ENCODE measurements at places on chromosomes 3 and 15.

- no peak for DNase-seq
Observed at GRCh38 chr3:49785565-49786356, 581 bp downstream of the IP6K1 start.

DNA sequence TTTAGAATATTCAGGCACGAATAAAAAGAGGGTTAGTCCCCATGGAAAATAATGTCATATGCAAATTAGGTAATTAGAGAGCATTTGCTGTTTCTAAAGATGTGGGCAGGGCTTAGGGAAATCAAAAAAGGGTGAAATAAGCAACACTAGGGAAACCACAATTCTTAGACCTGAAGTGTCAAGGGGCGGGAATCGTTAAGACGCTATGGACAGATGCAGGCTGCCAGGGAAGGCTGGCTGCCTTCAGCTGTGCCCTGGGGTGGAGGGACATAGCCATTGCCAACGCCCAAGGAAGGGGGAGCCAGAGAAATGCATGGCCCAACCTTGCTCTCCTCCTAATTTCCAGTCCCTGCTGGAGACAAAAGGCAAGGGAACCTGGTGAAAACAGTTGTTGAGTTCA is 141.7 kb upstream of the PROK2 start:
- DNase-seq: no peak

GRCh38 chr3:113297841-113298240 is 86.5 kb downstream of the BOC start:
- no peak for DNase-seq

DNA sequence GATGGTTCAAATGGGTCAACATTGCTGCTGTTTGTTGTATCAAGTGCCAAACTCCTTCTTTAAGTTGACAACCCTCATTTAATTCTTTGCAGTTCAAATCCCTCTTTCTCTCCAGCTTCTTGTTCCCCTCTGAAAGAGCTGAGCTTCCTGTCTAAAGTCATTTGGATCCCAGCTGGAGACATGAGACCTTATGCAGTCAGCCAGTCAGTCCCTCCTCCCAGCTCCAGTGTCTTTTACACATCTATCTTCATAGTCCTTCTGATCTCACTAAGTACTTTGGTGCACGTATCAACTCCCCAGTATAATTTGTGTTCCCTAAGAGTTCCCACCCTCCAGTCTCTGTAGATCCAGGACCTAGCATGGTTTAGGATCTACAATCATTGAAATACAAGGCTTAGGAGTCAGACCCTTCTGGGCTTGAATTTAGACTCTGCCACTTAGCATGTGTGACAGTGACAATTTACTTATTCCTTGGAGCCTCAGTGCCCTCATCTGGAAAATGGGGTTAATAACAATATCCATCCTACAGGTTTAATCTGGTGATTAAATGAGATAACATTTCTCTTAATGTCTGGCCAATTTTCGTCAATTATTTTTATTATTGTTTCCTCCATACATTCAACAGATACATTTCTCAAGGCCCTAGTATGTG is 102.8 kb upstream of the SEMA6D start:
- DNase-seq: no peak

- DNase-seq: no peak
Observed at GRCh38 chr3:30232142-30232541, 374.3 kb upstream of the TGFBR2 start.

GRCh38 chr3:172635588-172635987 is 75.3 kb downstream of the NCEH1 start:
- DNase-seq: no peak

DNA sequence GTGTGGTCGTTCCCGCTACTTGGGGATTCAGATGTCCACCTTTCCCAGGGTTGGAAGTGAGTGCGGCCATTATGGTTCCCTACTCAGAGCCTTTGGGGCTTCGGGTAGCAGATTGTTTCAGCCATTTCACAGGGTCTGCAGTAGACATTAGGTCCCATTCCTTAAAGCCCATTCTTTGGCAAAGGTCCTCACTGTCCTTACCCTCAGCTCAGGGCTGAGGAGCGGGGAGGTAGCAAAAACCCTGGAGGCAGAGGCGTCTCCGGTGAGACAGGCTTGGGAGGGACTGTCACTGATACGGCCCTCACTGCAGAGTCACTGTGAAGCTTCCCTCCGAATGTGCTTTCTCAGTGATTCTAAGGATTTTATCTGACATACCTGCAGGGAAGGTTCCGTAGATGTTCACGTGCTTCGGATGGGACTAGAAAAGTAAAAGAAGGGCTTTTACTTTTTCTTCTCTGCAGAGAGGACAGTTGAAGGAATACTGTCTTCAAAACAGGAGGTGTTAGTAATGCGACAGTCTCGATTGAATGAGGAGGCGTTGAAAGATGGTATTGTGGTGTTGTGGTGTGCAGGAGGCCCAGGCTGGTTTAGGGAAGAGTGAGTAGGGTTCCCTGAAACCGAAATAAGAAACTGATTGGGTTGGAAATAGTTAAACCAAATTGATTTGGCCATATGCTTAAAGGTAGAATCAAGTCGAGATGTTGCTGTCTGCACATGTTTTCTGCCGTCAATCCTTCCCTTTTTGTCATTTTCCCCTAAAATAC is 630 bp downstream of the ATP6V1A start:
- no peak for DNase-seq

- DNase-seq: no peak
Observed at GRCh38 chr3:106640353-106640752, 736.9 kb upstream of the CCDC54 start.

DNA sequence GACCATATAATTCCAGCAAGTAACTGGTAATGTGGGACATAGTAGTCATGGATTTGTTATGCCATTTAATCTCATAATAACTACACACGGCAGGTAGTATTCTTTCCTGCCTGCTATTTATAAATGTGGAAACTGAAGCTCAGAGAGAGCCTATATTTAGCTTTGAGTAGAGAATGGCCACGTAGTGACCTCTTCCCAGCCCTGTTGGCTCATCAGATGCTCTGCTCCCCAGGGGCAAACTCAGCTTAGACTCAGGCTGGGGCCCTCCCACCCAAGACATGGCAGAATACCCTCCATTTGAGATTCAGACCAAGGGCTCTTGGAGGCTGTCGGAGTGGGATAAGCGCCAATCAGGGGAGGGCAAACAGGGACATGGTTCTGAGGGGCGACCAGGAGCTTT is 17.3 kb upstream of the HDAC11 start:
- no peak for DNase-seq

- no peak for DNase-seq
Observed at GRCh38 chr15:74502301-74502700, 38.7 kb upstream of the ARID3B start.

DNA sequence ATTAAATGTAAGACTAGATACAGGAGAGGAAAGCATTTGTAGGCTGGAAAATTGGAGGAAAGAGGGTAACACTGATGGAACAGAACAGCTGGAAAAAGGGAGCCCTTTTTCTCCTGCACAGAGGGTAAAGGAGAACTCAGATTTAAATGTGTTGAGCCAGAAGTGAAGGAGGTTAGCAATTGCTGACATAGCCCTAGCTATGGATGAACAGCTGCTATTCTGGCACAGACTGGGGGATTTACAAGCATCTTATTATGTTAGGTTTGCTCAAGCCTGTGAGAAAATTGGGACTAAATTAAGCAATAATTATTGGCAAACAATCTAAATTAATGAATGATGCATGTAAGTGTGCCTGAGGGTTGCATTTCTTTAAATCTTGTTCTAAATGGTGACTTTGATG is 40.6 kb upstream of the PRR20G start:
- DNase-seq: no peak

DNA sequence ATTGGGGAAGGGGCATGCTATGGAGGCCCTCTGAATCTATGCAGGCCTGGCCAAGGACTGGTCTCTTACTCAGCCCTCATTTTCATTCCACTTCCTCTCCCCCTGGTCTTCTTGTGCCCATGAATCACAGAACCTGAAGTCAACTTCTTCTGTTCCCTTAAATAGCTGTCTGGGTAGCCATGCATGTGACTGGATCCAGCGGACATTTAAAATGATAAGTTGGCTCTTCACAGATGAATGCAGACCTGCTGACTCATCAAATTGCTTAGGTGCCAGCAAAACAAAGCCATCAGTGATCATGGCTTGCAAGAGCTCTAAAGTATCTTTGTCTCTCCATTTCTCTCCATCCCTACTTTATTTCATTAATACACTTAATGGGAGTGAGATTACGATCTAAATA is 90.1 kb upstream of the CADPS start:
- DNase-seq: no peak

DNA sequence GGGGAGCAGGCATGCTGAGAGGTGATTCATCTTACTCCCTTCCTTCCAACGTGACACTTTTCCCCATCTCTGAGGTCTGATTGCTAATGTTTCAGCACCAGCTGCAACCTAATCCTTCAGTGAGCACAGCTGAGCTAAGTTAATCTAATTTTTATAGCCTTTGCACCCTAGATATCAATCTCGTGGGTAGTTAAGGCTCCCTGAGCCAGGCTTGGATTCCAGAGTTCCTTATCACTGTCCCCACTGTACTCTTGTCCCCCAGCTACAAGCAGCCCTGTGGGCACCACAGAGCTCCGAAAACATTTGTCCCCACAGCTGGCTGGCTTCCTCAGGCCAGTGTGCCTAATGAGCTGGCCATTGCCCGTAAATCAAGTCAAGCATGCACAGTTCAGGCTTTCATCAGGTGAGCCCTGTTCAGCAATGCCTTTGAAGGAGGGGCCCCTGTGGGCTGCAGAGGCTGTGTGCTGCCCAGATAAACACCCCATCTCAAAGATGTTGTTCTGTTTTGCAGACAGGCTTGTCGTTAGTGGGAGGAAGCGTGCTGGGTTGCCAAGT is 376.9 kb upstream of the RASGRP1 start:
- no peak for DNase-seq

GRCh38 chr15:89749951-89750559 is 994 bp downstream of the MESP1 start:
- DNase-seq: no peak

DNA sequence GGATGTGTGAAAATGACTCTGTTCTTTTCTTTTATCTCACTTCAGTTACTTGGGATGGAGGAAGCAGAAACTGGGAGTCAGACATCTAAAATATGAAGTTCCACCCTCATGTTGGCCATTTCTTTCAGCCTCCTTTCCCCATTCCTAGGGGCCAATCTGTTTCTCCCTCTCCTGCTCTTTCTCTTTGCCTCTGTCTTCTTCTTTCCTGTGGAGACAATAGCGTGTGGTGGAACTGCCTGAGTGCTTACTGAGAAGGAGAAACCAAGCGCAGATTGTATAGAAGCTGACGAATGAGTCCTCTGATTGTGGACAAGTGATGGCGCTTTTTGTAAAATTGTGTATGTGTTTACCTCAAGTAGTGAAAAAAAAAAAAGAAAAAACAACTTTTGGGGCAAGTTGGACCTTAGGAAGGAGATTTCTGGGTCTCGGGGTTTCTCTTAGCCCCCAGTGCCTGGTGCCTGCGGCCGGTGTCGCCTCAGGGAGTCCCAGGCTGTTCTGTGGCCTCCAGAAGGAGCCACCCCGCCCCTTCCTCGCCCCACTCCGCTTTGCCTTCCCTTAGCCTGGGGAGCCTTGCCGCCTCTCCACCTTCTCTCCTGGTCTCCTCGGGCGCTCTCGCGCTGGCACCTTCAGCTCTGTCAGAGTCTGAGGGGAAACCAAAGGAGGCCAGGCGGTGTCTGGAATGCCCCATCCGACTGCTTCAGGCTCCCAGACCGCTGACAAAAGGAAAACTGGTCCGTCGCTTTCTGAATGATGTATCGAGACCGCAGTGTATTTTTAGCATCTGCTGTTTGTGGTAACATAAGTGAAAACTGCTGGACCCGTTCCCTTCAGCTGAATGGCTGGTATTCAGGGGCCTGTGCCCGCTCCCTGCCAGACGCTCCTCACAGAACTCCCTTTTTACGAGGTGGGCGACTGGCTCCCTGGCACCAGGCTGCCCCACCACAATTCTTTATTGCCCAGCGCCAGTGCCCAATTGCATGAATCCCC is 30.1 kb downstream of the SCG5 start:
- DNase-seq: no peak

GRCh38 chr3:163071713-163072112 is 1575.1 kb downstream of the OTOL1 start:
- DNase-seq: no peak

- DNase-seq: no peak
Observed at GRCh38 chr3:157318639-157319288, 117.9 kb upstream of the PTX3 start.

DNA sequence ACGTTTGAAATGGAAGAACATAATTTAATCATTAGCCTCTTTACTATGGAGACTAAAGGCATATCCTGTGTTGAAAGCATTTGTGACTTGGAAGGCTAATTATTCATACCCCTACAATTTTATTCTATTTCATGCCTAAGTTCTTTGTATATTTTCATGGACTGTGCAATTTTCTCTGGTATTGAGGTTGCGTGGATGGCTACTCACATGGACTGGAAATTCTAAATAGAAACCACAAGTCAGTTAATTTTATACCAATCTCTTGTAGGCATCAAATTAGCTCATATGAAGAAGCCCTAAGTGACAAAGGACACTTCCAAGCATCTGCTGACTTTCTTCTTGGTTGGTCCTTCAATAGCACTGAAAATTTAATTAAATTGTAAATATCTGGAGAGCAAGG is 1353.5 kb downstream of the ROBO1 start:
- no peak for DNase-seq

DNA sequence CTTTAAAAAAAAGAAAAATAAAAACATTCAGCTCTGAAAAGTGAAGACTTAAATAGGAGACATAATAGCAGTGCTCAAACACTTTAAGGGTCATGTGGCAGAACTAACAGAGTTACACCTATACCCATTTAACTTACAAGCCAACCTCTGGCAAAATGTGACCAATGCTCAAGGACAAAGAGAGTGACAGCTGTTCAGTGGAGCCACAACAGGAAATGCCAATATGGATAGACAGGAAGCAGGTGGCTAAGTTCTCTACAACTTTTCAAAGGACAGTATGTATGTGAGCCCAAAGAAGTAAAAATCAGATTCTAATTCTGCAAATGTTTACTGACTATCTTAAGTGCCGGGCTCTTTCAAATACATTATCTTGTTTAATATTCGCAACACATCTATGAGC is 3.4 kb downstream of the TMCC1 start:
- DNase-seq: no peak

DNA sequence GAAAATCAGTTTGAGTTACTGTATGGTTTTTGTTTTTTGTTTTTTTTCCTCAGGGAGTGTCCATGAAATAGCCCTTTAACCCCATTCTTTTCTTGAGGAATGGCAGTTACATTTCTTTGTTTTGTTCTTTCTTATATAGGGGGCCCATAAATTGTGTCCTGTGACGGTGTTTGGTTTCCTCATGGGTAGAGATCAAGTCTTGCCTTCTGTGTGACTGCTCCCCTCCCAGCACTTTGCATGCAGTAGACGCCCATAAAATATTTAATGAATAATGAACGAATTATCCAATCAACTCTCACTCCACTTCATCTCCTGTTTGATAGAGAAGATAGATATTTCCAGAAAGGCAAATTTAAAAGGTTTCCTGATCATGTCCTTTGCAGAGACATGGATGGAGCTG is 78.1 kb downstream of the CADPS start:
- DNase-seq: no peak

GRCh38 chr3:23550402-23550801 is 255.4 kb upstream of the UBE2E1 start:
- no peak for DNase-seq
